H1 (cell line): ENCODE measurements at places on chromosomes 1 and 21. TPM values are rescaled to one million over a fixed set of nuclear protein-coding genes. Genes with fewer than 3 reads are reported as not detected.

DNA sequence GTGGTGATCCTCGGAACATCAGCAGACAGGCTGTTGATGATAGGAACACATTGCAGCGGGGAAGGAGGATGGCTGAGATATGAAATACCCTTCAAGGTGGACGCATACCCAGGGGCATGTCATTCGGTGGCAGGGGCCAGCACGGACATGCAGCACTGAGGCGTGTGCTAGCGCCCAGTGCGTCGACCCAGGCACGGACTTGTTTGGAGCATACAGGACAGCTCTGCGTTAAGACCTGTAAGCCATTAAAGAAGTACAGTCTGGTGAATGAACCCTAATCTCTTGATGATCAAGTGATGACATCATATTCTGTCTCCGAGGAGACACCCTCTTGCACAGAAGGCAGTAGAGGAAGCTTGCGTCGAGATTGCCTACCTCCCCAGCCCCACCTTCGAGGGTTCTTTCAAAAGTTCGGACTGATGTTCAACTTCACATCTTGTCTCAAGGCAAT, 63.6 kb upstream of the KIF26B start:
- no peaks in the 10 kb centered on the region for H3K4me1 ChIP-seq
- no peaks in the 10 kb centered on the region for H3K27me3 ChIP-seq
- H3K36me3 ChIP-seq = no peaks in the 10 kb centered on the region; the same call in 1 of the 2 replicates
- DNase-seq = no peak
- no peak overlapping the region for H3K27ac ChIP-seq

DNA sequence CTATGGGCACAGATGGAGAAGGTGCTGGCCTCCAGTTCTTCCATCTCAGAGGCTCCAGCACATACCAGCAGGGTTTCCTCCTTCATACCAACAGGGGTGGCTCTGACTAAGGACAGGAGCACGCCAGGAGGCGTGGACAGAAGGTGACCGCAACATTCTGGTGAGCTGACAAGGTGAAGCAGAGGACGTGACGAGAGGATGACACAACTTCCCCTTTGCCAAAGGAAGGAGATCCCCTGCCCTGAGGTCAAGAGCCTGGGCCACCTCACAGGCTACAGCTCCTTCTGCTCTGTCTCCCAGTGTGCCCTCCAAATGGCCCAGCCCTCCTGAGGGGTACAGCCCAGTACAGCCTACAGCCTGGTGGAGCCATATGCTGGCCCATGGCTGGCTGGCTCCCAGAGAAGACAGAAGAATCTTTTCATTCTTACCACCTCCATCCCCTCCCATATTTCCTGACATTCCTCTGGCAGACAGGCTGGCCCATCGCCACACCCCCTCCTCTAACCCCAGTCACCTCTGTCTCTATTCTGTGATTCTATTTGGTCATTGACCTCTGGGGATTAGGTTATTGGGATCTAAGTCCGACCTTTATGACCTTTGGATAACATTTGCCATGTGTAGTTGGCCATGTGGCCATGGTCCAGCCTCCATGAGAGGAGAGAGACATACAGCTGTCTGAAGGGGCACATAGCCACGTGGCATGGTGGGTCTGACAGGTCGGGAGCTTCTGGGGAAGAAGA, 5.1 kb upstream of the LAMB3 start:
- H3K36me3 ChIP-seq = no peaks in the 10 kb centered on the region
- DNase-seq = no peak
- no peak overlapping the region for H3K4me3 ChIP-seq
- H3K27ac ChIP-seq = no peak overlapping the region

DNA sequence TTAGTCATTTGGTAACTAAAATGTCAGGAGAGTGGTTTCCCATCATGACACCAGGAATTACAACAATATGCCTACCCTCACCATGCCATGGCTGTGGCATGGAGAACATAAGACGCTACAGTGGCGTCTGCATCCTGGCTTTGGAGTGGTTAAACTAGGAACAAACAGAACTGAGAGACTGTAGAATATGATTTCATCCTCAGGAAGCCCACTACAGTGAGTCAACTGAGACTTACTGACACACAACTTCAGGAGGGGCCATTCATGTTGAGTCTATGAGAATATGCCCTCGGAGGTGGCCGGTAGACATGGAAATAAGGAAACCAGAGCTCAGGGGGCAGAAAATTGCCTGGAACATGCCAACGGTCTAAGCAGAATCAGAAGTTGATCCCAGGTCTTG, 5.9 kb upstream of the BACE2 start:
- no peaks in the 10 kb centered on the region for H3K36me3 ChIP-seq
- no peak for DNase-seq
- no peak overlapping the region for H3K4me3 ChIP-seq
- no peak overlapping the region for H3K27ac ChIP-seq
- peaks cover 7% of the 10 kb centered on the region for H3K27me3 ChIP-seq

- H3K36me3 ChIP-seq = no peaks in the 10 kb centered on the region
- no peak for DNase-seq
- no peak overlapping the region for H3K27ac ChIP-seq
- H3K4me1 ChIP-seq = peaks cover 25% of the 10 kb centered on the region
These were observed 103.8 kb downstream of the TRABD2B start for GRCh38 chr1:47893412-47893811.

PLA2G2C gene
- polyA plus RNA-seq = not detected in 2 replicates

LINGO4 gene
- polyA plus RNA-seq = 0.03 TPM in 1 of 2 replicates, not detected in the other
